ENCODE measurements at places on chromosomes 6 and 20.
A peak's percentile ranks its signal among the peaks of the same experiment; 100 is the strongest.

GRCh38 chr6:3879194-3879952 lies 30.2 kb downstream of the FAM50B start:
- no peak for DNase-seq

DNA sequence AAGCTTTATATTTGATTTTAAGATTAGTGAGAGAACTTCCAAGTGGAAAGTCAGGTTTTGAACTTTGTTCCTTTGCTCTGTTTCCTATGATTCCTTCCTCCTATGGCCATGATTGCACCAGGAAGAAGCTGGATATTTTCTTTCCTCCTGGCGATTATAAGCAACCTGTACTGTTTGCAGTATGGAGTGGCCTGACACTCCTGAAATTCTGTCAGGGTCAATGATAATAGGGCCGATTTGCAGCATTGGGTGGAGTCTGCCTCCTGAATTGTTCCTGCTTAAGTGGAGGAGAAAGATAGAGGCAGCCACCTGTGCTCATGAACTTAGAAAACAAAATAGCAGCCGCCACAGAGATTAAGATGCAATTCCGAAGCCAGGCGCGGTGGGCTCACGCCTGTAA lies 9.8 kb upstream of the FAM217A start:
- DNase-seq: no peak

DNA sequence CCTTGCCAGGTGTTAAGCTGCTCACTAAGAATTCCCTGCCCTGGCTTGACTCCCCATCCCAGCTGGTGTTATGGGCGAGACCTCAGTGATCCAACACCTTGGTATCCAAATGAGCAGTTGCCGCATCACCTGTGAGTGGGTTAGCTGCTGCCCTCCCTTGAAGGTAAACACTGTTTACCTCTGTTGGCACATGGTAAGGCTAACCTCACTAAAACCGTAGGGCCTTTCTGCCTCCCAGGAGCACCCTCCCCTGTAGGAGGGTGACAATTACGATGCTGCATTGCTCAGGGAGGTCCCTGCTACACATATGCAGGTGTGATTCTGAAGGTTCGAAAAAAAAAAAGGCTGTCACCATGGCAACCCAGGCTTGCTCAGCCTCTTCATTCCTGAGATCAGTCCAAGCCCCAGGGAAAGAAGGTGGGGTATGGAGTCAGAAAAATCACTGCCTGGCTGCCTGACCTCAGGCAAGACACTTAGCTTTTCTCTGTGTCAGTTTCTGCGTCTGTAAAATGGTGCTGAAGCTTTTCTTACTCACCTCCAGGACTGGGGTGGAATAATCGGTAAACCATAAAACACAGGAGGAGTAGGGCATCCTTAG lies 19.5 kb downstream of the PNPLA1 start:
- DNase-seq: no peak

DNA sequence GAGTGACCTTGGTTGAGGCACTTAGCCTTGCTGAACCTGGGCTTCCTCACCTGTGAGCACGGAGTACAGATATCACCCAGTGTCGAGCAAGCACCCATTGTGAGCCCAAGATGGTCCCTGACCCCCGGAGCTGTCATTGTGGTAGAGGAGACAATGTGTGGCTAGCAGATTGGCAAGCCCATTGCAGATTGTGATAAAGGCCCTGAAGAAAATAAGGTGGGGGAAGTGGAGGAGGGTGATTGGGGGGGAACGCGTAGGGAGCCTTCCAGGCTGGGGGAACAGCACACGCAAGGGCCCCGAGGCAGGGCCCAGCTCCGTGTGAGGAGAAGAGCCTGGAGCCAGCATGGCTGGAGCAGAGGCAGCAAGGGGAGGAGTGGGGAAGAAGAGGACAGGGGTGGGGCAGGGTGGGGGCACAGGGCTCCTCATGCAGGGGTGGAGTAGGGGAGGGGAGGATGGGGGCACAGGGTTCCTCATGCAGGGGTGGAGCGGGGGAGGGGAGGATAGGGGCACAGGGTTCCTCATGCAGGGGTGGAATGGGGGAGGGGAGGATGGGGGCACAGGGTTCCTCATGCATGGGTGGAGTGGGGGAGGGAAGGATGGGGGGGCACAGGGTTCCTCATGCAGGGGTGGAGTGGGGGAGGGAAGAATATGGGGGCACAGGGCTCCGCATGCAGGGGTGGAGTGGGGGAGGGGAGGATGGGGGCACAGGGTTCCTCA lies 7.0 kb downstream of the CEBPB start:
- DNase-seq: no peak

DNA sequence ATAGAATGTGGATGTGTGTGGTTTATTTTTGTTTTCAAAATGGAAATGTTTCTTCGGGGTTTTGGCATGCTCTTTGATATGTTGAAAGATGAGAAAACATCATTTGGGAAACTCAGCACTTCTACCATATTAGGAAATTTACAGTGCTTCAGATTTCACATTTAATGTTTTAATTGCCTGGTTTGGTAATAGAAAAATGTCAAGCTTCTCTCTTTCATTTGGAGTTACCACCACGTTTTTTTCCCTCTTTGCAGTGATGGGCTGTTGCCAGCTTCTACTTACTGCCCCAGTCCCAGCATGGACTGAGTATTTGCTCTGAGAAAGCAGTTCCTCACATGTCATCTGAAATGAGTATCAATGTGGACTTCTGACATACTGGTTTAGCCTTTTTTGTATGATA lies 267.7 kb downstream of the PRL start:
- no peak for DNase-seq

- DNase-seq: peak; percentile 42
These were observed 5.2 kb downstream of the FNDC1 start for GRCh38 chr6:159174263-159174969.

DNA sequence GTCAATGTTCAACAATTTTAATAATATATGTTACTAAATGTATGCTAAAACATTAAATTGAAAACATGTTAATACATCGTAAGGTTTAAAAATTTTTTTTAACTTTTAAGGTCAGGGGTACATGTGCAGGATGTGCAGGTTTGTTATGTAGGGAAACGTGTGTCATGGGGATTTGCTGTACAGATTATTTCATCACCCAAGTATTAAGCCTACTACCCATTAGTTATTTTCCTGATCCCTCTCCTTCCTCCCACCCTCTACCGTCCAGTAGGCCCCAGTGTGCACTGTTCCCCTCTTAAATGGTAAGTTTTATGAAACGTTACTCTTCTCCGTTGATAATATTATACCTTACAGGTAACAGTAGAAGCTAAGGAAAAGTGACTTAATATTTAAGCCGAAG lies 15.8 kb downstream of the PDE7B start:
- DNase-seq: no peak

- DNase-seq: no peak
These were observed 348.3 kb downstream of the DHX35 start for GRCh38 chr20:39310363-39310995.

GRCh38 chr20:58103517-58103904 lies 124.9 kb downstream of the ANKRD60 start:
- no peak for DNase-seq

DNA sequence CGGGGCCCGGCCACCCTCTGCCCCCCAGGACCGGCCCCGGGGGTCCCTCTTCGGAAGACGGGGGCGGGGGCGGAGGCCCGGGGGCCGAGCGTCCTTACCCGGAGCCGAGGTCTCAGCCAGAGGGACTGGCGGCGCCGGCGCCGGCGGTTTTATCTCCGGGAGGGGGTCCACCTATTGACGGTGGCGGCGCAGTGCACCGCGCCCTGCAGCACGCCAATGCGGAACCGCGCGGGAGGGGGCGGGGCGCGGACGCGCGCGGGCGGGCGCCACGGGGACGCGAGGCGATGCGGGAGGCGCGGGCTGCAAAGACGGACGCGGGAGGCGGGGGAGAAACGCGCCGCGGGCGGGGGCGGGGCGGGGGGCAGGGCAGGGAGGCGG lies at the start of gene EEF1A2:
TSS of gene EEF1A2 (minus strand) at position 124 of the 378 bp plus-strand sequence. CDS start 1,320 bp downstream, outside the sequence.
- DNase-seq: peak; percentile 45

GRCh38 chr6:71045296-71045695 lies 88.4 kb upstream of the B3GAT2 start:
- DNase-seq: no peak

DNA sequence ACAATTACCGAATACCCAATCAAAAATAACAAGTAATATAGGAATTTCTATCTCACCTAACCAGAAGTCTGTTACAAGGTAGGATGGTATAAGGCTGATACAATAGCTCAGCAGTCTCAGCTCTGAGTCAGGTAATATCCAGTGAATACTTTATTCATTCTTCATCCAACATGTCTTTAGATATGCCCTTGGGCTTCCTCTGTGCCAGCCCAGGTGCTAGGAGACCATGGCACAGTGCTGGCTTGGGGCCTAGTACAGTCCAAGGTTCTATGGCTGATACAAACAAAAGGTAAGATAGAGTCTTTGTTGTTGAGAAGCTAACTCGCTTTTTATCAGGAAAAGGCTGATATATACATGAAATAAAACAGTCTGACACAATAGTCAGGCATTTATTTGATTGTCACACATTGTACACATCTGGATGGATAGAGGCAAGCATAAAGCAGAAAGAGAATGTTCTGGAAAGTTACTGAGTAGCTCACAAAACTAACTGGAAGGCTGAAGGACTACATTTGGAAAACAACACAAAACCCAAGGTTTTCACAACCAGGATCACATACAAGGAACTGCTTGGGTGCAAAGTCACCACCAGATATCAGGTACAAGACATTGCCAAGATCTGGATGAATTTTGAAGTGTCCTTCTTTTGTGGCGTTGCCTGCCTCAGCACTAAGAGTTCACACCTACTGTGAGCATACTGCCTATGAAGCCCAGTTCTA lies 110.4 kb upstream of the SCAF8 start:
- DNase-seq: no peak

- DNase-seq: no peak
These were observed 99.7 kb downstream of the CLIC5 start for GRCh38 chr6:45915780-45916468.

- no peak for DNase-seq
These were observed 209.3 kb upstream of the TAB2 start for GRCh38 chr6:149108038-149108748.

- no peak for DNase-seq
These were observed 41.8 kb downstream of the SESN1 start for GRCh38 chr6:109052852-109053251.

GRCh38 chr20:49349694-49350252 lies 71.9 kb upstream of the ZNFX1 start:
- DNase-seq: no peak

- no peak for DNase-seq
These were observed 110.3 kb upstream of the BACH2 start for GRCh38 chr6:90406957-90407356.

DNA sequence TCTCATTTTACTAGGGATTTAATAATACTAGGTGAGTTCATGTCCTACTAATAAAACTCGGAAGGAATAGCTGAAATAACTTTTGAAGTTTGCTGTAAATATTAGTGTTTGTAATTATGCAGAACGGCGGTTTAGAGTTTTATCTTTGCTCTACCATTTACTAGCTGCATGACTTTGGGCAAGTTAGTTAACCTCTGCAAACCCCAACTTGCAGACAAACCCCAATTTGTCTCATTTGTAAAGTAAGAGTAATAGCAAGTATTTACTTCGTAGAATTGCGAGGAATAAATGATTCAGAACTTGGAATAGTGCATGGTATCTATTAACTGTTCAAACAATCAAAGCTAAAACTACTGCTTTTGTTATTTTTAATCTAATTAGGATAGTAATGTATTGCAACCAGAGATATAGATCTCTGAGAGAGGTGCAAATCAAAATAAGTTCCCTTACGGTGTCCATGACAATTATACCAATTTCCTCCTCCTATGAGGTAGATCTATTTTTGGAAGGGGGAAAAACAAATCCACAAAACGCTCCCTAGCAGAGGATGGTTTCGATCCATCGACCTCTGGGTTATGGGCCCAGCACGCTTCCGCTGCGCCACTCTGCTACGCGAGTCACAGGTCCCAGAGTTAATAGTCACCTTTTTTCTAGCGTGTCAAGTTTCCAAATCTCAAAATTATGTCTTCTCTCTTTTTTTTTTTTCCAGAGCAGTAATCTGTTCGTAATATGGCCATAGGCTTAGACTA lies 35.1 kb upstream of the BTN3A2 start:
- DNase-seq: no peak

- no peak for DNase-seq
These were observed 7.7 kb downstream of the PROCR start for GRCh38 chr20:35179292-35180212.

GRCh38 chr20:54151511-54152226 lies 22.1 kb downstream of the CYP24A1 start:
- DNase-seq: no peak

DNA sequence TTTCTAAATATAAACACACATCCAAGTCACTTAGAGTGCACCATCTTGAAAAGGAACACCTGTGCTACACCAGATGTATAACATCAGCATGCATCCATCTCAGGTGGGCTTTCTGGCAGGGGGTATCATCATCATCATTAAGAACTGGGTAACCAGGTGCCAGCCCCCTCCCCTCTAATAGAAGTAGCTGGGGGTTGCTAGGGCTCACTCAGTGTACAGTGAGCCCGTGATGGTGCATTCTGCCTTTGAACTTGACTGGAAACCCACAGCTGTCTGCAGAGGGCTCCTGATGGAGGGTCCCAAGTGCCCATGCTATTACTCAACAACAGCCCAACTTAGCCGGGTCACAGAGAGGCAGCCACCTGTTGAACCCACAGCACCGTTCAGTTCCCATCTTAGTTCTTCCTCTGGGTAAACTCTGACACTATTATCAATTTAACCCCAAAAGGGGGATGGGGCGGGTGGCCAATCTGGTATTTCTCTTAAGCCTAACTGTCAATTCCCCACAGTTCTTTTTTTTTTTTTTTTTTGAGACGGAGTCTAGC lies 32.7 kb upstream of the CCND3 start:
- no peak for DNase-seq

DNA sequence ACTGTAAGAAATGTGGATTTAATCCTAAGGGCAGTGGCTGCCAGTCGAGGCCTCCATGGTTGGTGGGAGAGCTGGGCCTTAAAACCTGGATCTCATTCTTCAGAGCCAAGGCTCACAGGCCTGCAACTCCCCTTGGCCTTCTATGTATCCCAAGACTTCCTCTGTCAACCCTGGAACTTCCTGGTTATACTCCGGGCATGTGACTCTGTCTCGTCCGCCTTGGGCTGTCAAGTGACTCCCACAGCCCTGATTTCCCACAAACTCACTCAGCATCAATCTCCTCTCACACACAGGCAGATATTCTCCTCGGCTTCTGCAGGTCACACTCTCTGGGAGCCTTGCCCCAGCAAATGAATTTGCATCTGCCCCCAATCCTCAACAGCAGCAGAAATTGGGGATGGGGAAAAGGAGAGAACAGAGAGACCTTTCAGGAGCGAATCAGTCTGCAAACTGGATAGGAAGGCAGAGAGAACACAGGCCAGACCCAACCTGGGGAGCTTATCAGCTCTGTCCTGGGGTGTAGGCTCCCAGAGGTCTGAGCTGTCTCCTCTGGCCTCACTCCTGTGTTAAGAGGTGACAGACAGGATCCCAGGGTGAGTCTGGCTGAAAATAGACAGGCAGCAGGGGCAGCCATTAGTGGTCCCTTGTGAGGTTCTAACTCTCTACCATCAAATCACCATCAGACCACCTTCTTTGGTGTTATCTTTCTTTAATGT lies 30.4 kb upstream of the PREX1 start:
- DNase-seq: no peak

DNA sequence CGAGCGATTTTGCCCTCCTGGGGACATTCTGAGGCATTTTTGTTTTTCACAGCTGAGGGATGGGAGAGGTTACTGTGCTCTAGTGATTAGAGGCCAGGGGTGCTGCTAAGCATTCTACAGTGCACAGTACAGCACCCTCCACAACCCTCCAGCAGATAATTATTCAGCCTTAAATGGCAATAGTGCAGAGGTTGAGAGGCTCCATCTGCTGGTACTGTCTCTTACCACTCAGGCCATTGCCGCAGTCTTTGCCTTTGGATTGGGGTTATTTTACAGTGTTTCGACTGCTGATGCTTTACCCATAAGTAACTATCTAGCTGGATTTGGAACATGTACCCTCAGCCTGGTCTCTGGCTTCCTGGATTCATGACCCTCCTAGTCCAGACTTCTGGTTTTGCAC lies 705.3 kb downstream of the KIF16B start:
- no peak for DNase-seq
